ENCODE measurements at places on chromosomes 11 and 22. TPM values are rescaled to one million over a fixed set of nuclear protein-coding genes. Genes with fewer than 3 reads are reported as not detected.

Gene SPA17
- 8.6 TPM for total RNA-seq

Gene MRGPRX3
- not detected for total RNA-seq

Gene ACRV1
- not detected for total RNA-seq

Gene HBG2
- not detected for total RNA-seq

Gene FOLH1
- total RNA-seq = 0.33 TPM

Gene TRIM64C
- not detected for total RNA-seq

Gene SEZ6L
- total RNA-seq = not detected

Gene PANX3
- not detected for total RNA-seq

Gene LDHA
- total RNA-seq = 559 TPM

Gene SULT4A1
- 0.98 TPM for total RNA-seq

Gene RFPL2
- total RNA-seq = not detected

Data from vein endothelial cell (primary cell).